ENCODE measurements at places on chromosomes 7 and 10.

DNA sequence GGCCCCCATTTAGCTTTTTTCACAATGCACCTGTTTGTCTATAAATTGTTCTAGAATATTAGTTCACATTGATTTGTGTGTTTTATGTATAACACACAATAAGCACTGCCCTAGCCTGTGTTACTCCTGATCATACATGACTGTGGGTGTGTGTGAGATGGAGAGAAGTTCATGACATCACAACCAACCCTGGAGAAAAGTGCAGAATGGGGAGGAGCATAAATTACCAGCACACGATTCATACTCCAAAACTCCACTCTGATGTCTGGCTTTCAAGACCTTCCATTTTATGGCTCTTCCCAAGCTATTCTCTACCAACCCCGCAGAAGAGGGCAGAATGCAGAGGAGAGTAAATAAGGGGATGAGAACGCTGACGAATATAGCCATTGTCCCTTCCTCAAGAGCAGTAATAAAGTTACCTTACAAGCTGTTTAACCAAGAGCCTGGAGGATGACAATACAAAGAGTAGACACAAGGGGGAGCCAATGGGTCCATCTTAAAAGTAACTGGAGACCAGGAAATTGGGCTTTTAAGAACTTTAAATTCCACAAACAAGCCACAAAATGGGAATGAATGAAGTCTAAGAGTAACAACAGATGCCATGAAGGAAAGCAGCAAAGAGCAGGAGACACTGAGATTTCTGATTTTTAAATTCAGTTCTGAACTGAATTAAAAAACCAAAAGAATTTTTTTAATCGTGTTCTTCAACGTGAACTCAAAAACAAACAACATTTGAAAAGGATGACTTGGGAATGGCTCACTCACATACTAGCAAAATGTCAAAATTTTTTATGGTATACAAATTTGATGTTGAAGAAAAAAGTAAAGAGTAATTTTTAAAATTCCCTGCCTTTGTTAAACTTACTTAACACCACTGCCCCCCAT, 159.6 kb downstream of the PARD3 start:
- DNase-seq, result no peak

- no peak for DNase-seq
Observed at GRCh38 chr10:123517426-123517825, 148.7 kb upstream of the GPR26 start.

DNA sequence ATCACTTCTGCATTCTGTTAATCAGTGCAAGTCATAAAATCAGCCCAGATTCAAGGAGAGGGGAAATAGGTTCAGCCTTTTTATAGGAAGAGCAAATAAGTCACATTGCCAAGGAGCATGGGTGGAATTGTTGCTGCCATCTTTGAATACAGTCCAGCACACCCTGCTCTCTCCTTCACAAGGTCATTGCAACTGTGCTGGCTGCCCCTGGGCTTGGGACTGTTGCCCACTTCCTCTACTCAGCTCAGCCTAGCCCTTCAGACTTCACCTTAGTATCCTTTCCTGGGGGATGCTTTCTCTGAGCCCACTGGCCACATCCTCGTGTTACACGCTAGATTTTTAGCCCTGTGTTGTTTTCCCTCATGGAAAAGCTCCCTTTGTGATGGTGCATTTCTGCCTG, 527.7 kb downstream of the GALNT17 start:
- DNase-seq, result no peak

GRCh38 chr7:91526404-91526803, 262.2 kb downstream of the FZD1 start:
- DNase-seq, result no peak

- DNase-seq, result no peak
Observed at GRCh38 chr10:79103129-79103528, 34.4 kb downstream of the ZMIZ1 start.

DNA sequence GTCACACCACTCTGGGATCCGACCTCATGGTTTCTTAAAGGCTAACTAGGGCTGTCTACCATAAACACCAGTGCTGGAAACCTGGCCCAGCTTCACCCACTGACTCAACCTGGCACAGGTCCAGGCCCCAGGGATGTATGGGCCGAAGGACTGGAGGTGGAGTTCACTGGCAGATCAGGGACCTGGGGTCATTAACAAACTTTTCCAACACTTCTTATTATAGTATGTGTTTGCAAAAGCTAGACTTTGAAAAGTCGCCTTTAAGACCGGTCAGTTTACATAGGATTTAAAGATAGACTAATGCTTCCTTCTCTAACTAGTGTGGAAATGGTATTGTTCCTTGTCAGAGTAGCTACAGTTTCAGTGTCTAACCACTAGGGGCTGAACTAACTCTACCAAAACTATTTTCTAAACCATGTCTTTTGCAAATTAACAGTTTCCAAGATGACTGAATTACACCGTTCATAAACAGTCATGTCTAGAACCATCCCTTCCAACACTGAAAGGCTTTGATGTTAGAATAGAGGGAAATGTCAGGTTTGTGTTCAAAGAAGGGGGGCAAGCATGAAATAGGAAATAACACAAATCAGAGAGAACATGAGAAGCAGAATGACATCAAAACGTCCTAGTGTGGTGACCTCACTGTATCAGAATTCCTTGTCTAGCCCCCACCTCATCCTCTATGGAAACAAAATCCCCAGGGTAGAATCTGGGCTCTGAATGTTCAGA, 29.7 kb downstream of the STN1 start:
- peak; percentile 35 for DNase-seq

GRCh38 chr10:71727738-71728737, 8.5 kb upstream of the C10orf105 start:
- DNase-seq, result peak; percentile 81

All from CD4-positive, alpha-beta T cell treated with Interleukin-6 for 4 hours (primary cell).